ENCODE measurements at places on chromosomes 7 and 10.

DNA sequence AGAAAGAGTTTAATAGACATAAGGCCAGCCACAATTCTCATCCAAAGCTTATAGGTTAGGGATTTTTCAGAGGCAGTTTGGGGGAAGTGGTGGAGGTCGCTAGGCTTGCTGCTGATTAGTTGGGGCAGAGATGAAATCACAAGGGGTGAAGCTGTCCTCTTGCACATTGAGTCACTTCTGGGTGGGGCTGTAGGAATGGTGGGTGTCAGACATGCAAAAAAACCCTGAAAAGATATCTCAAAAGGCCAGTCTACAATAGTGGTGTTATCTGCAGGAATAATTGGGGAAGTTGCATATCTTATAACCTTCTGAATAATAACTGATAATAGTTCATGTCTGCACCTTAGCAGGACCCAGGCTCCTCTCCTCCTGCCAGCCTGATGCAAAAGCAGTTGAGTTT, 2.1 kb downstream of the FAM24B start:
- DNase-seq, result no peak

- no peak for DNase-seq
These were observed 37.7 kb downstream of the ASB13 start for GRCh38 chr10:5628451-5629302.

- no peak for DNase-seq
These were observed 776 bp downstream of the TMEM184A start for GRCh38 chr7:1555046-1555812.

DNA sequence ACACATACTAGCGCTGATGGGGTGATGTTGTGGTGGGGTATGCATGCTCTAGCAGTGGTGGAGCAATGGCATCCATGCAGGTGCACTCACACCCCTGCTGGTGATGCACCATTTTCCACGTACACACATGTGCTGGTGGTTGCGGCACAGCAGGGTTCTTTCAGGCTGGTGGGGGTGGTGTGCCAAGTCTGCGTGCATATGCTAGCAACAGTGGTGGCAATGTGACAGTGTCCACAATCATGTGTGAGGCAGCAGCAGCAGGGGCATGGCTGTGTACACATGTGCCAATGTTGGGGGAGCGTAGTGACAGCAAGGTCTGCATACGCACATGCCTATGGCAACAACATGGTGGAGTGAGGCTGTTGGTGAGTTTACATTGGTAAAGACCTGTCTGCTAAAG, 148.1 kb downstream of the ZWINT start:
- no peak for DNase-seq

DNA sequence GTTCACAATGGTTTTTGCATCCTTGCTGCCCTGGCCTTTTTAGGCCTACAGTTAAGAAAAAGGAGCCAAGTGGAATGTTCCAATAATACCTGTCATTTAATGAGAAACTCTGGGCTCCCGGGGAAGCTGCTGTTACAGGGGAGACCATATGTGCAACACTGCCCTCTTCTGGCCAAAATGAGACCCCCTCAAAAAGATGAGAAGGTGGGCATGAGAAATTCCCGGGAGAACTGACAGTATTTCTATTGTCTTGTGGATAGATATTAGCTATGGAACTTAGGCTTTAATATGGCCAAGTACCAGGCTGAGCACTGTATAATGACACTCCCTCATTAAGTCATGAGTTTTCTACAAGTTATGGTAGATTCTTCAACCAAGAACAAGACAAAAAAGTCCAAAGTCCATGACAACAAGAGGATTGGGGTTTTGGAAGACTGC, 99.4 kb downstream of the CCDC3 start:
- DNase-seq, result peak; percentile 19

DNA sequence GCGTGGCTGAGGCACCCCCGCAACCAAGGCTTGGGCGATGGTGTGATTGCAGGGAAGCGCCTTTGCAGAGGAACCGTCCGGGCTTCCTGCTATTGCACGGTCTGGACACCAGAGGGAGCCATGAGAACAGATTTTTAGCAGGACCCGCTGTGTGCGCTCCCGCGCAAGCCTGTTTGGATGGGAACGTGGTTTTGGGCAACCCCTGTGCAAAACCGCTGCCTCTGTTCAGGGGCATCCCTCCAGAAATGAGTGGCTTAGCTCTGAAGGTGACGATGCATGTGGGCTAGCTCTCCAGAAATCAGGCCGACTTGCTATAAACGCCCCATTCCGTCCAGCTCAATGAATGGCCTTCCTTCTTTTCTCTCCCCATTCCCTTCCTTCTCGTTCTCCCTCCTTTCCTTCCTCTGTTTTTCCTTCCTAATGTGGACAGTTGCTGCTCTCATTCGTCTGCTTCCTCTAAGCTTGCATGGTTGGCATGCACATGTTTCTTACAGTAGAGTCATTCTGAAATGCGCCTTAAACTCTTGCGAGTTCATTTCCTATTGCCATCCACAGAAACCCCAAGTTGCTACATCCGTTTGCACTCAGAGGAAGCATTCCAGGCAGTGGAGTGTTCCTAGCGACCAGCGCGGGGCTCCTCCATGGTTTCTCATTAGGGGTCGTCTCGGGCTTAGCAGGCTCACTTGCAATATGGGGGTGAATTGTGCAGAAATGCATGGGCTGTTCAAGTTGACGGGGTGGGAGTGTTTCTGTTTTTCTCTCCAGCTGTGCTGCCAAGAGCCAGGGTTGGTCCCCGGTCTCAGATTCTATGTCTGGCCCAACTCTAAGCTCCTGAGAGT, 302.5 kb upstream of the GALNT17 start:
- DNase-seq, result peak; percentile 36

DNA sequence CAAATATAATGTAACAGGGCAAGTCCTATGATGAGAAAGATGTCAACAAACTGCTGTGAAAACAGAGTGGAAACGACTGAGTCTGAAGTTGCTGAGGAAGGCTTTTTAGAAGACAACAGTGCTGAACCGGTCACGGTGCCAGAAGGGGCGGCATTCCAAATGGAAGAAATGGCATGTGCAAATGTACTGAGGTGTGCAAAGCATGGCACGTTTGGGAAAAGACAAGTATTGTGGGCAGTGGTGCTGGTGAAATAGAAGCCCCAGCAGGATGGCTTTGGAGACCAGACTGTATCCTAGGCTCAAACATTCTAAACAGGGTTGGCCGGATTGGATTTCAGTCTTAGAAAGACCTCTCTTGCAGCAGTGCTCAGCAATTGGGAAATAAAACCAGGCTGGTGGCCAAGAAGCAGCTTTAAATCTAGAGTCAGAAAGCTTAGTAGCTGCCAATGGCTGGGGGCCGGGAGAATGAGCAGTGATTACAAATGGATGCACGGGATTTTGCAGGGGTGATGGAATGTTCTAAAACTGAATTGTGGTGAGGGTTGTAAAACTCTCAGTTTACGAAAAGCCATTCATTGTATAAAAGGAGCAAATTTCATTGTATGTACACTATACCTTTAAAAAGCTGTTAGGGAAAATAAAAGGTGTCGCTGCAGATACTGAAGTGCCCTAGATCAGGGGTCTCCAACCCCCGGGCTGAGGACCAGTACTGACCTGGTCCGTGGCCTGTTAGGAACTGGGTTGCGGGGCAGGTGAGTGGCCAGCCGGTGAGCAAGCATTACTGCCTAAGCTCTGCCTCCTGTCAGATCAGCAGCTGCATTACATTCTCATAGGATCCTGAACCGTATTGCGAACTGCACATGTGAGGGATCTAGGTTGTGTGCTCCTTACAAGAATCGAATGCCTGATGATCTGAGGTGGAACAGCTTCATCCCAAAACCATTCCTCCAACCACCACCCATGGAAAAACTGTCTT, 141.6 kb downstream of the HIBADH start:
- DNase-seq, result no peak

DNA sequence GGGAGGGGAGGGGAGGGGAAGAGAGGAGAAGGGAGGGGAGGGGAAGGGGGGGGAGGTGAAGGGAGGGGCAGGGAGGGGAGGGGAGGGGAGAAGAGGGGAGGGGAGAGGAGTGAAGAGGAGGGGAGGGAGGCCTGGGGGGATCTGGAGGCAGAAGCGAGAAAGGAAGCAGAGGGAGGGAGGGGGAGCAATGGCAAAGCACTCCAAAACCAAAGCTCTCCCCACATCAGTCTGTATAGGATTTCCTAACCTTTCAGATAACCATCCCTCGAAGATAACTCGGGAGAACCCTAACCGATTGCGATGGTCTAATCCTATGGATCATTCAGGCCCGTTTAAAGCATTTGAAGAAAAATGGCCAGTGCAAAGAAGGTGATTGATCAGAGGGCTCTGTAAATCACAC, 19.0 kb downstream of the EBF3 start:
- DNase-seq, result no peak

DNA sequence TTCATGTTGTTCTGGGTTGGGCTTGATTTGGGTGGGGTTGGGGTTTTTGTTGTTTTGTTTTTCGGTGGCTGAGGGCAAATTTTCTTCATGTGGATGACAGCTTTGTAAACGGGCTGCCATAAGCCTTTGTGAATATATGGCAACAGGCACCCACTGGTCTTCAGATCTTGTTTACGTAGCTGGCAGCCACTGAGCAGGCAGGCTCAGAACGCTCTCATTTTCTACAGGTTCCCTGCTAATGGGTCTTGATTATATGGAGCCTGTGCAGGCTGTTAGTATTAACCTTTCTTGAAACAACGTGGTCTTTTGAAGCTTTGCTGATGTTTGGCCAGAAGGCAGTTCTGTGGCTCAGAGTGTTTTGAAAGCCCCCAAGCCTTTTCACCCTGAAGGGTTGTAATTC, 199.7 kb downstream of the TNS3 start:
- no peak for DNase-seq

DNA sequence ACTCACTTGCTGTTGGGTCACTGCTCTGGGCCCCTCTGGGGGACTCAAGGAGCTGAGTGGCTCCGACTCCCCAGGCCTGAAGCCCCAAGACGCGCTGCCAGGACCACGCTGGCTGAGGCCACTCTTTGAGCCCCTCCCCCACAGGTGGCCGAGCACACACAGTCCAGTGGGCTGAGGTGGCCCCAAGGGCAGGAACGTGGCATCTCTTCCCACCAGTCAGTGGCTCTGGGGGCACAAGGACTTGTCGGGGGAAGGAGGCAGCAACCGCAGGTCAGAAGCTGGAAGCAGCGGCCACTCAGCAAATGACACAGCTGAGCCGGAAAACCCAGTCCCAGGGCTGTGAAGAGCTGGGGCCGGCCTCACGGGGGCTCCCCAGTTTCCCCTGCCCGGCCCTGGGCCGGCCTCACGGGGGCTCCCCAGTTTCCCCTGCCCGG, 24.1 kb downstream of the GRIFIN start:
- peak; percentile 16 for DNase-seq

DNA sequence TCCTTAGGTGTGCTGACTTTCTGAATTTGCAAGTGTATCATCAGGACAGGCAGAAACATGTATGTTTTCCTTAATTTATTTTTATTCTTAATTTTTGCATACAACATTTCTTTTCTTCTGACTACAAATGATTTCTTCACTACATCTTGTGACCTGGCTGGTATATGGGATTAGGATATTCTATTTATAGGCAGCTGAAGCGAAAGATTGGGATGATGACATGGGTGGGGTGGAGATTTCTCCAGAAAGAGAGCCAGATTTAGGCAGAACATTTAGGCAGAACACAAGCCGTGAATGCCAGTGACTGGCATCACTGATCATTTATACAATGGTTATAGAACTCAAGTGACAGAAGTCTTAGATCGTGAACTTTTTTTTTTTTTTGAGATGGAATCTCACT, 256.7 kb downstream of the KLF6 start:
- DNase-seq, result no peak

GRCh38 chr7:29413626-29414136, 150.0 kb upstream of the PRR15 start:
- no peak for DNase-seq

DNA sequence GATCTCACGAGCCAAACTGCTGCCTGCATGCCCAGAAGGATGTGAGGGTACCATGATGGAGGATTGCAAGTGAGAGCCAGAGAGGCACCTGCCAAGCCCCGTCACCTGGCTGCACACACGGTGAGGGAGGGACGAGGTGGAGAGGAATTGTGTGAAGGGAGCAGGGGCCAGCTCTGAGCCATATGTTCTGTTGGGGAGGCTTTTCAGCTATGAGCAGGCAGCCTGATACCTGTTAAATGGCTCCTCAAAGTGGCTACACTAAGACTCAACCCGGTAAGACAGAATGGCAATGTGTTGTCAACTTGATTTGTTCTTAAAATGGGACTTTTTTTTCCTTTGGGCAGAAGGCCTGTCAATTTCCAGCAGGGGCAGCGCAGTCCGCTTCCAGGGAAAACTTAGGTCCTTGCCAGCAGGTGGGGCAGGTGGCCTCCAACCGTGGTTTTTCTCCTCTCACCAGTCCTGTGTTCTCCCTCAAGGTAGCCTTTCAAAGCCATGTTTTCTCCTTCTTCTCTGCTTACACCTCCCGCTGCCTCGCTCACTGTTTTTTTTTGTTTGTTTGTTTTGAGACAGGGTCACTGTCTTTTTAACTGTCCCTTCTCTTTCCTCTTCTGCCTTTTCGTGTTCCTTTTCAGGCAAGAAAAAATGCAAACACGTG, 57.7 kb upstream of the ZNRF2 start:
- no peak for DNase-seq

DNA sequence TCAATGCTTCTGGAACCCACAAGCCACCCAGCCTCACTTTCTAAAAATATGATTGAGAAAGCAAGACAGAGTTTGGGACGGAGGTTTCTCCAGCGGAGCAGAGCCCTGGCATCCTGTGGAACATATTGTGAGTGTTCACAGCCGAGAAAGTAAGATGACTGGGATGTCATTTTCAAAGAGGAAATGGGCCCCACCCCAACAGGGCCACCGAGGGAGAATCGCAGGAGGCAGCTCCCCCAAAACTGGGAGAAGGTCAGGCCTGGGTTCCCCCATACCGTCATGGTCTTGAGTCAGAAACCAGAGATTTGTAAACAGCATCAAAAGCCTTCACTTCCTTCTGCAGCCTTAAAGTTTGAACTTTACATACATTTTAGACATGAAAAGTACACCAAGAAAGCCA, 560.0 kb downstream of the PTPRN2 start:
- DNase-seq, result no peak

DNA sequence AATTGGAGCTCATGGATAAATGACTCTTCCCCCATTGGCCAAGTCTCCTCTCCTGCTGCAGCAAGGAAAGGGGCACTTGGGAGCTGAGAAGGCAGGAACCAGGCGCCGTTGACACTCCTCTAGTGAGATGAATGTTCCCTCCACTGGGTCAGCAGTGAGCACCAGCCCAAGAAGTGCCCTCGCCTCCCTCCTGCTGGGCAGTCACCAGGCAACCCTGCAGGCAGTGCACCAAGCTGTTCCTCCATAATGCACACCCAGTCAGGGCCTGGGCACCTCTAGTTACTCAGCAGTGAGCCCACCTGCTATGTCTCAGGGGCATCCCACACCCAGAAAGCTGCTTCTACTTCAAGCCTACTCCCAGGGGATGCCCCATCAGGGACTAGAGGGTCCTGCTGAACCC, 84.3 kb downstream of the KCNMA1 start:
- DNase-seq, result no peak
